Lower leg skin (tissue), 4 donors: ENCODE measurements at places on chromosomes 12 and 14.

DNA sequence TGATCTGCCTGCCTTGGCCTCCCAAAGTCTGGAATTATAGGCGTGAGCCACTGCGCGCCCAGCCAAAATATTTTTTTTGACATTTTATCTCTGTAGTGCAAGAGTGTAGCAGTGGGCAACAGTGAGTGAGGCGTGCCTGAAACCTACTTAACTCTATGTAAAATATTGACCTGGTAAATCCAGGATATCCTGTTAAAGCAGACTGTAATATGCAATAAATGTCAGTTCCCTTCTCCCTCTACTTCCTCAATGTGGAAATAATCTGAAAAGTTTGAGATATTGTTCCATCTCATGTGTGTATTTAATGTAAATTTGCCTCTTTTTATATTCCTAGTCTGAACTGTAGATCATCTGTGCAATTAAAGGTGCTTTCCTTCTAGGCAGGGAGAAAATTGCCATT, 9.5 kb upstream of the CDK17 start:
- no peak for DNase-seq

GRCh38 chr14:52052288-52052943, 16.4 kb downstream of the NID2 start:
- DNase-seq: no peak

DNA sequence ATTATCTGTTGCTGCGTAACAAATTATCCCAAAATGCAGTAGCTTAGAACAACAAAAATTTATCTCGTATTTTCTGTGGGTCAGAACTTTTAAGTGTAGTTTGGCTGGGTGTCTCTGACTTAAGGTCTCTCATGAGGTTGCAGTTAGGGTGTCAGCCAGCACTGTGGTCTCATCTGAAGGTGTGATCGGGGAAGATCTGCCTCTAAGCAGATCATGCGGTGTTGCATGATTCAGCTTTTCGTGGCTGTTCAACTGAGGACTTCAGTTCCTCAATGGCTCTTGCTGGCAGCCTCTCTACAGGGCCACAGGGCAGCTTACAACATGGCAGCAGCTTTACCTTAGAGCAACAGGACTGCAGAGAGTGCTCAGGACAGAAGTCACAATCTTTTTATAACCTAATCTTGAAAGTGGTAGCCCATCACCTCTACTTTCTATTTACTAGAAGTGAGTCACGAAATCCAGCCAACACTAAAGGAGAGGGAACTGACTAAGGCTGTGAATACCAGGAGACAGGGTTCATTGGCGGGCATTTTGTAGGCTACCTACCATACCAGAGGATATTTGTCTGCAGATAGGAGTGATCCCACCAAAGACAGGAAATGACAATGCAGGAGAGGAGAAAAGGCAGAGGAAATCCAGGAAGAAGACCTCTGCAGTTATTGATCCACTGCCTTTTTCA, 1.8 kb upstream of the TMPRSS12 start:
- DNase-seq: no peak

DNA sequence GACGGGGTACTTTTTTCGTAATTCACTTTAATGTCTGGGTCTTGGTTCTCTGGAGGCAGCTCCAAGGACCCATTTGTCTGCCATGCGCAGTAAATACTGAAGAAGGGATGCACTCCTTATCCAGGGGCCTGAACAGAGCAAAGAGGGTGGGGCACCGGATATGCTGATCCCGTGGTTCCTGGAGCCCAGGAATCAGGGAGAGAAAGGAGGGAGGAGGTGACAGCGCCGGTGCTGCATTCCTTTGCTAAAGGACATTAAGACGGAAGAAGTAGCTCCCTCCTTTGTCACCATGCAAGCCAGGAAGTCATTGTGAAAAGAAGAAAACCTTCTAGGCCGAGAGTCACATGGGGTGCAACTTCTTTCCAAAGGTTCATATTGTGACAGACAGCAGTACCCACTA, 1057.7 kb downstream of the VRK1 start:
- no peak for DNase-seq
